NCI-H2171 (cell line): ENCODE measurements at places on chromosomes 3 and 15.

DNA sequence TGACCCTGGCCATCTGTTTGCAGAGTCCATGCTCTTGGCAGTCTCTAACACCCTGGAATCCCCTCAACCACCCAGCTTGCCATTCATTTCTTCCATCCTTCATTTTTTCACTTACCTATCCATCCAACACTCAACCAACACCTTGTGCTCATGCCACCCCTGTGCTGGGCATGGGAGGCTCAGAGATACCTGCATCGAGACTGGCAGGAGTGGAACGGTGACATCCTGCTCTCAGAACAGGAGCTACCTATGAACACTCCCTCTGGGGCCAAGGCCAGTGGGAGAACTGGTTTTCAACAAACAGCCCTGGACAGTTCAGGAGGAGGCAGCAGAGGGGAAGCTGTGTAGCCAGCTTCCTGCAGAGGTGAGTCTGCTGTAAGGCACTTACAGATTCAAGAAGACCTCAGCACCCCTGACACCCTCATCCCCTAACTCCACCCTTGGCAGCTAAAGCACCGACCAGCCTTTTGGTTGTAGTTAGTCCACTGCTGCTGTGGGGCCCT, 19.5 kb upstream of the ATP2B2 start:
- DNase-seq, result no peak

- DNase-seq, result no peak
These were observed 121.3 kb upstream of the SMAD3 start for GRCh38 chr15:66944121-66944520.

GRCh38 chr3:168051531-168052471, 43.9 kb downstream of the GOLIM4 start:
- no peak for DNase-seq

GRCh38 chr3:141789281-141789680, 26.1 kb downstream of the GRK7 start:
- no peak for DNase-seq

DNA sequence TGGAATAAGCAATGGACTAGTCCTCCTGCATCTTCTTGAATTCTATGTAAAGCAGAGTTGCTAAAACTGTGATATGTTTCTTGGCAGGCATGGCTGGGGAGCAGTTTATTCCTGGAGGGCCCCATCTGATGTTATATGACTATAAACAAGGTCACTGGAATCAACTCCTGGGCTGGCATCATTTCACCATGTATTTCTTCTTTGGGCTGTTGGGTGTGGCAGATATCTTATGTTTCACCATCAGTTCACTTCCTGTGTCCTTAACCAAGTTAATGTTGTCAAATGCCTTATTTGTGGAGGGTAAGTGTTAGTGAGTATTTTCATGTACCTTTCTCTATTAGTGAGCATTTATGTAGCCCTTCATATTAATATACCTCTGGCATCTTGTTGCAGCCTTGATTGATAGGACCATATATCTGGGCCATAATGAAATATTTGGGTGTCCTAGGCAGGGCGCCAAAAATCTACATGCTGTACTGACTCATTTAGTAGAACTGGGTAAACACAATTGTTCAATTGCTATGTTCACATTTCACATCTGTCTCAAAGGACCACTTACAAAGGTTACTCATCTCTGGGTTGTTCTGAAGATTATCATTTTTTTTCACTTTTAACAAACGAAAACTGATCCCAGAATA, 52.6 kb upstream of the ADGRG7 start:
- no peak for DNase-seq

GRCh38 chr3:144109944-144110343, 138.3 kb downstream of the DIPK2A start:
- DNase-seq, result no peak

GRCh38 chr3:126053513-126053912, 30.4 kb downstream of the SLC41A3 start:
- no peak for DNase-seq

DNA sequence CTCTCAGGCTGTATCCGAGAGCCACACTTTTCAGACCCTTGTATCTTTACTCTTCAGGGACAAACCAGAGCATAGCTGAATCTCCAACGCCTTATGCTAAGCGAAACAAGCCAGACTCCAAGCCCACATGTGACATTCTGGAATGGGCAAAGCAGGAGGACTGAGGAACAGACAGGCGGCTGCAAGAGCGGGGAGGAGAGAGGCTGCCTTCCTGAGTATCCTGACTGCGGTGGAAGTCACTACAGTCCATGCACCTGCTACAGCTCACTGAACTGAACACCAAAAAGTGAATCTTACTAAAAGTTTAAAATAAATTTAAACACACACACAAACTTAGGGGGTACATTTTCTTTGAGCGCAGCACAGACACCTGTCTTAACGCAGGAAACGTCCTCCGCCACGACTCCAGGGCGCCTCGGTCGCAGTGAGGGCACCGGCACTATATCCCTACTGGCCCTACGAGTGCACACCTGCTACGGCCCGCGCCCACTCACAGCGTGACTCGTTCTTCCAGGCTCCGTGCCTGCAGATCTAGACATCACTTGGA, 1.4 kb downstream of the CYFIP1 start:
- DNase-seq, result no peak

- DNase-seq, result no peak
These were observed 11.0 kb downstream of the PODXL2 start for GRCh38 chr3:127640042-127640355.

- no peak for DNase-seq
These were observed 169.1 kb upstream of the IQSEC1 start for GRCh38 chr3:13242364-13242737.

- DNase-seq, result no peak
These were observed 282.7 kb upstream of the MANF start for GRCh38 chr3:51102396-51102795.

- DNase-seq, result no peak
These were observed 93.0 kb upstream of the LPP start for GRCh38 chr3:188060840-188061544.
